ENCODE measurements at places on chromosomes 16 and 17. TPM values are rescaled to one million over a fixed set of nuclear protein-coding genes. Genes with fewer than 3 reads are reported as not detected.
A peak's percentile ranks its signal among the peaks of the same experiment; 100 is the strongest.

DNA sequence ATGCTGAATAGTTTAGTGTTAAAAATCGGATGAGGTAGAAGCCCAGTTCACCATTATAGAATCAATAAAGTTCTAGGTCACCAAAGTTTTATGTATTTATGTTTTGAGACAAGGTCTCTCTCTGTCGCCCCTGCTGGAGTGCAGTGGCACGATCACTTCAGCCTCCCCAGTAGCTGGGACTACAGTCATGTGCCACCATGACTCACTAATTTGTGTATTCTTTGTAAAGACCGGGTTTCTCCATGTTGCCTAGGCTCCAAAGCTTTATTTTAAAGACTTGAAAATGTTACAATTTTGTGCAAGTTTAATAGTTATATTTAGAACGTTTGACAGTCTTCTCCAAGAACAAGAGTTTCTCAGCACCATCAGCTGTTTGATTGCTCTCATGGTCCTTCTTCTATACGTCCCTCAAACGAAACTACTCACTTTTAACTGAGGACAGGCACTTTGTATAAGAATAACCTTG lies 32.1 kb downstream of the NDE1 start:
- no peaks in the 10 kb centered on the region for H3K27me3 ChIP-seq
- H3K4me1 ChIP-seq = no peaks in the 10 kb centered on the region
- no peak overlapping the region for H3K4me3 ChIP-seq
- H3K27ac ChIP-seq = no peak overlapping the region

- peak overlapping the region; percentile 0 for H3K4me3 ChIP-seq
- H3K4me1 ChIP-seq = no peaks in the 10 kb centered on the region
- peak; percentile 70 for DNase-seq
- H3K36me3 ChIP-seq = no peaks in the 10 kb centered on the region
- H3K27ac ChIP-seq = peak overlapping the region; percentile 87
Observed at GRCh38 chr17:68498479-68499326, 13.5 kb upstream of the PRKAR1A start.

GRCh38 chr16:10085078-10085798 lies 97.0 kb downstream of the GRIN2A start:
- H3K27me3 ChIP-seq = no peaks in the 10 kb centered on the region
- no peak for DNase-seq
- no peak overlapping the region for H3K4me3 ChIP-seq
- no peak overlapping the region for H3K27ac ChIP-seq
- no peaks in the 10 kb centered on the region for H3K4me1 ChIP-seq

DNA sequence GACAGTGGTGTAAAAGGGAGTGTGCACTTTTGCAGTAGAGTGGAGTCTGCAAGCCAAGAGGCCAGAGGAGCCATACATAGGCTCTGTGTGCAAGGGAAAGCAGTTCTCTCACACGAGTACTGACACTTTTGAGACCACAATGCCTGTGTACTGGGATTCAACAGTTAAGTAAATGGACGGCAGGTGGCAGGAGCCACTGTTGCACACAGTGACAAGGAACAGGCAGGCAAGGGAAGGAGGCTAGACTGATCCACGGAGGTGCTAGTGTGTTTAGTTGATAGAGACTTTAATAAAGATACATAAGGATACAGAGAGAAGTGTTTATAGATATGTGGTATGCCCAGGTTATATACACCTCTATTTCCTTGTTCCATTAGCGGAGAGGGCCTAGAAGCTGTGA lies 67.0 kb downstream of the MPRIP start:
- no peaks in the 10 kb centered on the region for H3K36me3 ChIP-seq
- H3K4me1 ChIP-seq = peaks cover 79% of the 10 kb centered on the region
- H3K27me3 ChIP-seq = no peaks in the 10 kb centered on the region
- H3K27ac ChIP-seq = peak overlapping the region; percentile 61
- no peak overlapping the region for H3K4me3 ChIP-seq
- DNase-seq = no peak

- H3K27ac ChIP-seq = no peak overlapping the region
- H3K27me3 ChIP-seq = no peaks in the 10 kb centered on the region
- no peak overlapping the region for H3K4me3 ChIP-seq
Observed at GRCh38 chr17:43562679-43563599, 16.8 kb upstream of the ETV4 start.

DNA sequence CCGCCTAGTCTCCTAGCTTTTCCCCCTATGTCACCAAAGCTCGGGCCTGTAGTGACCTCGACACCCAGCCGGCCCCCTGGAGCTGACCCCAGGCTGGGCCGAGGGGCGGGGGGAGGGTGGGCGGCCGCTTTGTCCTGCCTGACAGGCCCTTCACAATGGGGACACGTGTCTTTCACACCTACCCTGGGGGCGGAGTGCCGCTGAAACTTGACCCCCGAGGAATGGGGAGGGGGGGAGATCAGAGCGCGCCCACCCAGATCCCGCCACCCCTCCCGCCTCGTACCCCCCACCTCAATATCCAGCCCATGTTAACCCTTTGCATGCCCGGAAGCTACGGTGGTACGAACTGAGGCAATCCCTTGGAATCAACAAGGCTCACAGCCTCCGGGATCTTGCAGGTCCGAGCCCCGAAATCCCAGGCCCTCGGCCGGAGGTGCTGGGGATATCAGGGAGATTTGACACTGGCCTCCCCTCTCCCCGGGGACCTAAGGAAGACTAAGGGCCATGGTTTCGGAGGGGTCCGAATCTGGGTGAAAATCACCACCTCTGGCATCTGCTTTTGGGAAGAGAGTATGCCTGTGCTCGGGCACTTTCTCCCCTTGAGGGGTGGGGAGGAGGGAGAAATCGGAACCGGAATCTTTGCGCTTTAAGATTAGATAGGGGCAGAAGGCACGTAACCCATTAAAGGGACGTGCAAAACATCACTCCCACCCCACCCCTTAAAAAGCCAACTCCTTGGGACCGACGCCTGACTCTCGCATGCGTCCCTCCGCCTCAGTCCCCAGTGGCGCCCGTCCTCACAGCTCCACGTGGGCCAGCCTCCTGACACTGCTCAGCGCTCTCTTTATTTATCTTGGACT lies 2.6 kb downstream of the NOG start:
- H3K27me3 ChIP-seq = no peaks in the 10 kb centered on the region
- no peak for DNase-seq

- peak overlapping the region; percentile 23 for H3K4me3 ChIP-seq
- H3K36me3 ChIP-seq = no peaks in the 10 kb centered on the region
- no peak for DNase-seq
- no peaks in the 10 kb centered on the region for H3K27me3 ChIP-seq
- peaks cover 4% of the 10 kb centered on the region for H3K4me1 ChIP-seq
- H3K27ac ChIP-seq = peak overlapping the region; percentile 88
Observed at GRCh38 chr16:89320782-89321501, 103.4 kb downstream of the ZNF778 start.

- no peak for DNase-seq
- no peak overlapping the region for H3K27ac ChIP-seq
- no peaks in the 10 kb centered on the region for H3K36me3 ChIP-seq
- H3K4me1 ChIP-seq = no peaks in the 10 kb centered on the region
- H3K4me3 ChIP-seq = no peak overlapping the region
- no peaks in the 10 kb centered on the region for H3K27me3 ChIP-seq
Observed at GRCh38 chr16:14530046-14530445, 100.0 kb downstream of the PARN start.

DNA sequence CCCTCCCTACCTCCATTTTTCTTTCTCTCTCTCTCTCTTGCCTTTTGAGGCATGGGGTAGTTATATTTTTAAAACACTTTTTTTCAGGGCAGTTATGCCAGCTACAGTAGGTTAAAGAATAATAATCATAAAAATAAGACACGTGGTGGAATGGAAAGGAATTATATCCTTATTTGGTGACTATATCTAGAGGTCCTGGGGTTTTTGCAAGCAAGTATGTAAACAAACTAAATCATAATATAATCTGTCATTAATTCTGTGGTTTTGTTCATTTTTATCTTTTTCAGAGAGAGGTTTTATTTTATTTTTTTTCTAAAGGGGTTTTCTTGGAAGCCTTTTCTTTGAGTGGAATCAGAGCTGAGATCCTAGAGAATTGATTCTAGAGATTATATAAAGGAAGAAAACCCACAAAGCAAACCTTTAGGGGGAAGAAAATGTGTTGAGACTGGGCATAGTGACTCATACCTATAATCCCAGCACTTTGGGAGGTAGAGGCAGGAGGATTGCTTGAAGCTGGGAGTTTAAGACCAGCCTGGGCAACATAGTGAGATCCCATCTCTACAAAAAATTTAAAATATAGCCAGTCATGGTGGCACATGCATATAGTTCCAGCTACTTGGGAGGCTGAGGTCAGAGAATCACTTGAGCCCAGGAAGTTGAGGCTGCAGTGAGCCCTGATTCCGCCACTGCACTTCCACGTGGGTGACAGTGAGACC lies 53.2 kb downstream of the NQO1 start:
- peaks cover 70% of the 10 kb centered on the region for H3K36me3 ChIP-seq
- H3K4me1 ChIP-seq = no peaks in the 10 kb centered on the region

DNA sequence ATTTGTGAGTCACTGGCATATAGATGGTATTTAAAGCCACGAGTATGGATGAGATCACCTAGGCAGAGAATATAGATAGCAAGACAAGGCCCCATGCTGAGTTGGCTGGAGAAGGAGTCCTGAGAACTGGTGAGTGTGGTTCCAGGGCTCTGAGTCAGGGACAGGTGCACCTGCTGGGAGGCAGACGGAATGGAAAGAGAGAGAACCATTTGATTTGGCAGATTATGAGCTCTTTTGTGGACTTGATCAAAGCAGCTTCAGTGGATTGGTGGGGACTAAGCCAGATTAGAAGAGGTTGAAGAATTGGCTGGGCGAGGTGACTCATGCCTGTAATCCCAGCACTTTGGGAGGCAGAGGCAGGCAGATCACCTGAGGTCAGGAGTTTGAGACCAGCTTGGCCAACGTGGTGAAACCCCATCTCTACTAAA lies 4.3 kb upstream of the C16orf92 start:
- no peak overlapping the region for H3K4me3 ChIP-seq
- H3K27ac ChIP-seq = no peak overlapping the region
- DNase-seq = no peak
- no peaks in the 10 kb centered on the region for H3K27me3 ChIP-seq
- peaks cover 13% of the 10 kb centered on the region for H3K4me1 ChIP-seq
- H3K36me3 ChIP-seq = no peaks in the 10 kb centered on the region

- no peaks in the 10 kb centered on the region for H3K27me3 ChIP-seq
- no peak overlapping the region for H3K27ac ChIP-seq
- H3K4me3 ChIP-seq = no peak overlapping the region
- no peaks in the 10 kb centered on the region for H3K4me1 ChIP-seq
- no peak for DNase-seq
Observed at GRCh38 chr17:30933966-30934365, 12.2 kb downstream of the ADAP2 start.

GRCh38 chr16:79298894-79299799 lies 301.4 kb downstream of the MAF start:
- H3K27me3 ChIP-seq = no peaks in the 10 kb centered on the region
- no peak for DNase-seq

GRCh38 chr17:58339755-58340404 lies 11.3 kb upstream of the TSPOAP1 start:
- peaks cover 10% of the 10 kb centered on the region for H3K36me3 ChIP-seq
- H3K27ac ChIP-seq = peak overlapping the region; percentile 64
- H3K27me3 ChIP-seq = no peaks in the 10 kb centered on the region
- H3K4me3 ChIP-seq = no peak overlapping the region

DNA sequence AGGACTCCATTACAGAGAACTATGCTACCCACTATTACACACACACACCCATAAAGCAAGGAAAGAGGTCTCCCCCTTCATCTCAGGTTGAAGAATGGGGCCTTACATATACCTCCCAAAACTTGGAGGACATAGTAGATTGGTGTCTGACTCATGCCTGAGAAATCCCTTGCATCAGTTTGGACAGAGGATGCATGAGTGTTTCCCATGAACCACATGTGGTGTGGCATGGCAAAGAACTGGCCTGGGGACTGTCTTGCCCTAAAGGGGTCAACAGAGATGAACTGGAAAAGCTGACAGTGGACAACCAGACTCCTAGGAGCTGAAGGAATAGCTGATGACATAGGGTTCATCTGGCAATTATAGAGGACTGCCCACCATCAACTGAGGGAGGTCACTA lies 54.0 kb downstream of the DYNLRB2 start:
- H3K27me3 ChIP-seq = no peaks in the 10 kb centered on the region
- no peaks in the 10 kb centered on the region for H3K36me3 ChIP-seq
- H3K27ac ChIP-seq = no peak overlapping the region

Gene EVPL
- total RNA-seq = 0.30 TPM

Gene THOC6
- total RNA-seq = 12.6 TPM

Gene CORO6
- total RNA-seq = 65.0 TPM

Gene MYH3
- total RNA-seq = 0.22 TPM
